ENCODE measurements at places on chromosomes 3 and 15.

GRCh38 chr15:80343554-80343992 lies 60.6 kb upstream of the ARNT2 start:
- DNase-seq = no peak

- DNase-seq = no peak
Measured at GRCh38 chr3:29144361-29144760, 136.5 kb upstream of the RBMS3 start.

GRCh38 chr3:134348524-134348923 lies 25.7 kb downstream of the AMOTL2 start:
- DNase-seq = peak; percentile 40

DNA sequence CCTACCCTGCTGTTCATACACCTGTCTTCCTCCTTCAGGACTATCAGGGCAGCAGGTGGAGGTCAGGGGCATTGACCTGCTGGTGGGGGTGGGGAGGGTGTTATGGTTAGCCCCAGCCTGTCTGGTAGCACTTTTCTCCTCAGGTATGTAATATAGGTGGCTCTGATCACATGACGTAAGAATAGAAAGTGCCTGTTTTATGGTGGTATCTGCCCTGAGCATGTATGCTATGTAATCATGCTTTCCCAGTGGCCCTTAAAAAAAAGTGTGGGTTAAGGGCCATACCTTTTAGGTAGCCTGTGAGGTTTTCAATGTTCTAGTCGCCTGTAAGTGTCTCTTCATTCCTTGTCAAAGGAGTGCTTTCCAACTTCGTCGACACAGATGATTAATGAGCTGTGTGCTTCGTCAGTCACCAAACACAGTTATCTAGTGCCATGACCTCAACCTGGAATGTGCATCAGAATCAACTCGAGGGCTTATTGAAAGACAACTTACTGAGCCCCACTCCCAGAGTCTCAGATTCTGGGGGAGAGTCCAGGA lies 86.3 kb downstream of the KLHL25 start:
- DNase-seq = no peak

DNA sequence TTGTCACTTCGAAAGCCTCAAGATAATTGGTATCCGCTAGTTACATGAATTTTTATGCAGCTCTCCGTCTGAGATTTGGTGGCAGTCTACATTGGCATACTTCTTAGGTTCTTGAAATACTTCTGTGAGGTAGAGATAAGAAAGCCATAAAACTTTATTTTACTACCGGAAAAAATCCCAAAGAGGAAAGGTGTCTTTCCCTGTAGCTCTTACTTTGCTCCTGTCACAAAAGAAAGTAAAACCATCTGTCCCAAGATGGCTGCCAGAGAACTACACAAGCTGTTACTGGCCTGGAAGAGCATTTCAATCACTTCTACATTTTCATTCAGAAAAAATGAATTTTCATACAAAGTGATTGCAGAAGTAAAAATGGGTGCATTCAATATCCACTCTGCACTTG lies 214.8 kb upstream of the ST8SIA2 start:
- no peak for DNase-seq

- peak; percentile 76 for DNase-seq
Measured at GRCh38 chr3:40615110-40615915, 90.6 kb downstream of the ZNF621 start.

- peak; percentile 51 for DNase-seq
Measured at GRCh38 chr15:70259028-70259424, 161.3 kb upstream of the TLE3 start.

- no peak for DNase-seq
Measured at GRCh38 chr15:68554721-68555678, 23.8 kb upstream of the CORO2B start.

DNA sequence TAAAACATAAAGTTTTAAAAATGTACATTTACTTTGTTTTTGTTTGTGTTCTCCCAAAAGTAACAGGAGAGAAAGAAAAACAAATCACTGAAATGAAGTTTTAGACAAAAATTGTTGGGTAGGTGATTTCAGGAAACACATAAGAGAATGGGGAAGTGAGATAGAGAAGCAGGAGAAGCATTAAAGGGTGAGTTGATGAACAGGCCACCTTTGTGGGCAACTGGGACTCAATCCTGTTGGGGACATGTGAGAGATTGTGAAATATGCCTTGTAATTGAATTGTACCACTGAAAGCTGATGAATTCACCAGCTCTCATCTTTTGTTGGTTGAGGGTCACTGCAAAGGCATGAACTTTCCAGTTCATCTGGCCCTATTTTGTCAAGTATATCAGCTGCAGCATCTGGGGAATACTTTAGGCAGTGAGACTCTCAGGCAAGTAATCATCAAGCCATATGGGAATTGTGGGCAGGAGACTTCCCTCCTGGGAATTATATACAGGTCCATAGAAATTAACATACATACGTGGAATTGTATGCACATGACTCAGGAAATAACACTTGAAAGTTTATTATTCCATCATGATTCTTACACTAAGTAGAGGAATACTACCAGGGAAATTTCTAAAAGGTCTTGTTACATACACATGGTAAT lies 181.0 kb downstream of the ZBBX start:
- no peak for DNase-seq

DNA sequence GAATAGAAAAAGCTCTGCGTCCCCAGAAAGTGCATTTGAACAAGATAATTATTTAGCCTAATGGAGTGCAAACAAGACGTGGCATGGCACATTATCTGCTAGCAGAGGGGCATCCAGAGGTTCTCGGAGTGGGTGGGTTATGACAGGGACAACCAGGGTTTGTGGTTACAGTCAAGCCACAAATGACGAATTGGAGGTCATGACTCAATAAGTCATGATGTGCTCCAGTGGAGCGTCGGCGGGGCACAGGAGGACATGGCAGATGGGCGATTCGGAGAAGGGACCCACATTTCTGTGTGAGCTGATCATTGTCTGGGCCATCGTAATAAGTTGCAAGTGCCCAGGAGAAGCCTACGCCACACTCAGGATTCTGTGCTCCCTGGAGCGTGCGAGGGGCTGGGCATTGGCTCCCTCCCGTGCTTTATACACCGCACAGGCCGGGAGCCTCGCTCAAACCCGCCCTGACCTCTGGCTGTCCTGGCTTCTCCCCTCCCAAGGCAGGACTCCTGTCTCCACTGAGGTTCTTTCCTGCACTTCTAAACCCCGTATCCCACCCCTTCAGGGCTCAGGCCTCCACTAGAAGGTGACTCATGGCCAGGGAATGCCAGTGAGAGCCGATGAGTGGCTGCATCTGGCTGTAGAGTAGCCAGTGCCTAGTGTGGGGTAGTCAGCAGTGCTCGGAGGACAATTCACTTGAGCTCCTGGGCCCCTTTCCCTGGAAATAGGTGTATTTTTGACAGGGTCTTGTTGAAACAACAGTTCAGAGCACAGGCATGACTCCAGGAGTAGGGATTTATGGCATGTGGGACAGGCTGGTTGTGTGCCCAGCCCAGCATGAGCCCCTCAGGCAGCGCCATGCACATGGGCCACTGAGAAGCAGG lies 67.4 kb downstream of the GRIP2 start:
- peak; percentile 88 for DNase-seq
